Fibroblast of mammary gland (primary cell): ENCODE measurements at places on chromosomes 13 and 19.
A peak's percentile ranks its signal among the peaks of the same experiment; 100 is the strongest.

- DNase-seq, result no peak
Measured at GRCh38 chr19:11252665-11253355, 9.5 kb downstream of the DOCK6 start.

- peak; percentile 97 for DNase-seq
Measured at GRCh38 chr13:46354156-46355087, 32.6 kb downstream of the RUBCNL start.

DNA sequence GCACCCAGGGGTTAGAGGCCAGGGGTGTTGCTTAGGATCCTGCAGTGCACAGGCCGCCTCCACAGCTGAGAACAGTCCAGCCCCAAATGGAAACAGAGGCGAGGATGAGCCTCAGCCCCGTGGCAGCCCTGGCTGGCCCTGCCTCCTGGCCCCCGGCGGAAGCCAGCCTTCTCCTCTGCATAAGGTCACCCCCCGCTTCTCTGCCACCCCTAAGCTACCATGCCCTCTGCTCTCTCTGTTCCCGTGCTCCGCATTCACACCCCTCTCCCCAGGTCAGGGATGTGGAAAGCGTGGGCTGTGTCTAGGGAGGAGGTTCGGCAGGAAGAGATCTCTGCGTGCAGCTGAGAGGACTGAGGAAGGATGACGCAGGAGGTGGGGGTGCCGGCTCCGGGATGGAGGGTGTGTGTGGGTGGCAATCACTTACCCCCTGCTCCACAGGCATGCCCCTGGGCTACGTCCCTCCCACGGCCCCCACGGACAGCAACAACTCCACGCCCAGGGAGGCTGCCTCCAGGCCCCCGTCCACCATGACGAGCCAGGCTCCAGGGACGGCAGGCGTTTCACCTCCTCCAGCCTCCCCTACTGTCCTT is 6.0 kb downstream of the SSC5D start:
- peak; percentile 91 for DNase-seq

GRCh38 chr19:941292-942132 is 15.7 kb downstream of the ARID3A start:
- DNase-seq, result no peak

DNA sequence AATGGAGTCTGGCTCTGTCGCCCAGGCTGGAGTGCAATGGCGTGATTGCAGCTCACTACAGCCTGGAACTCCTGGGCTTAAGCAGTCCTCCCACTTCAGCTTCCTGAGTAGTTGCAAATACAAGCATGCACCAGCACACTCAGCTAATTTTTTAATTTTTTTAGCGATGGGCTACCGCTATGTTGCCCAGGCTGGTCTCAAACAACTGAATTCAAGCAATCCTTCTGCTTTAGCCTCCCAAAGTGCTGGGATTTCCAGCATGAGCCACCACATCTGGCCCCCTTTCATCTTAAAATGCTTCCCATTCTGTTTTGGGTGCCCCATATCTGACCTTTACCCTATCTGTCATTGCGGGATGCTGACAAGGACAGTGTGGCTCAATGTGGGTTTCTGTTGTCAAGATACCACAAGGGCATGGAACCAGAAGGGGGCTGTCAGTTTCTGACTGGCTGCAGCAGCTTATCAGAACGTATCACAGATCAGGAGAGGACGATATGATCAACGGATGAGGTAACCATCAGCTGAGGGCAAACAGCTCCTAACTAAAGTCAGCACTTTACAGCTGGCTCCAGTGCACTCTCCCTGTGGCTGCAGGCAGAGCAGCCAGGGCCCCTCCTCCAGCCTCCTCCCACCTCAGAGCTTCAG is 32.4 kb downstream of the GPR42 start:
- DNase-seq, result no peak

DNA sequence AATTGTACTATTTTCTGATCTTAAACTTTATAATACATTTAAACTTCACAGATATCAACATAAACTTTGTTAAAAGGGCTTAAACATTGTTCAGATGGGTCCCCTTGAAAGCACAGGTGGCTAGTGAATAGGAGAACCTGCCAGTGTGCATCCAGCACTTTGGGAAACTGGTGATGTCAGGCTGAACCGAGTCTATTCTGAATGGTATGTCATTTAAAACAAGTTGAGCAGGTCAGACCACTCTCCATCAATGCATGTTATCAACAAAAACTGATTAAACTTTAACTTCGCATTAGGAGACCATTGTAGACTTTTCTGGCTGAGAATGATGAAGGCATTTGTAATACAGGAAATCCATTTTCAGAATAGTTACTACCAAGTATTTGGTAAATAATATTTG is 50.1 kb upstream of the FREM2 start:
- no peak for DNase-seq

DNA sequence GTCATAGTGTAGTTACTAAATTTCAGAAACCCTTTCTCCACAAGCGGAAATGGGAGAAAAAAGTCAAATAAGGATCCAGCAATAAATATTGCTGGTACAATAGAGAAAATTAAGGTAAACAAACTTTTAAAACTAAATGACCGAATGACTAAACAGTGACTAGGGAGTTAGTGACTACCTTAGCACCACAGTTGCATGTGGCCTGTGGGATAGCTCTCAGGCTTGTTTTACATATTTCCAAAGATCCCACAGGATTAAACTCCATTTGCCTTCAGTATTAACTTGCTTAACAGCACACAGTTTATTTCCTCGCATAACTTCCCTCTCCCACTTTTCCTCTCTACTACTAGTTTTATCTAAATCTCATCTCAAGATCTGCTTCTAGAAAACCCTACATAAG is 824.3 kb upstream of the KLHL1 start:
- DNase-seq, result no peak

- DNase-seq, result no peak
Measured at GRCh38 chr19:18461471-18461870, 23.5 kb upstream of the ISYNA1 start.

DNA sequence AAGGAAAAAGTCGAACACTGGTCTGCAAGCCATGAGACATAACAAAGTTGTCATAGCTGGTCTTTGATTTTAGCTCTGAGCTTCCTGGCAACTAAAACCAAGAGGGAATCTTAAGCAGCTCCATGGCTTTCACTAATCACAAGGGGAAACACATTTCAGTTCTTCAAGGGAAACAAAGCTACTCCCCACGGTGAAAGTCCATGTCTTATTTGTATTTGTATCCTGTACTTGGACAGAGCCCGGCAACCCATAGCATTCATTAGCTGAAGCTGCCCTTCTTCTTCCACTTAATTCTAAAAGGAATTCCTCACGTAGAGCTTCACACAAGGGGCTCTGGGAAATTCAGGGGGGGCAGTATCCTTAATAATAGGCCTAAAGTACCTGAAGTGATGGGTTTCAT is 128.9 kb downstream of the RGCC start:
- DNase-seq, result no peak

GRCh38 chr19:33465834-33466233 is 55.8 kb downstream of the PEPD start:
- DNase-seq, result no peak
